ENCODE measurements at places on chromosomes 4 and X.

GRCh38 chrX:17725181-17725580 is 12.1 kb upstream of the SCML1 start:
- no peak for DNase-seq

DNA sequence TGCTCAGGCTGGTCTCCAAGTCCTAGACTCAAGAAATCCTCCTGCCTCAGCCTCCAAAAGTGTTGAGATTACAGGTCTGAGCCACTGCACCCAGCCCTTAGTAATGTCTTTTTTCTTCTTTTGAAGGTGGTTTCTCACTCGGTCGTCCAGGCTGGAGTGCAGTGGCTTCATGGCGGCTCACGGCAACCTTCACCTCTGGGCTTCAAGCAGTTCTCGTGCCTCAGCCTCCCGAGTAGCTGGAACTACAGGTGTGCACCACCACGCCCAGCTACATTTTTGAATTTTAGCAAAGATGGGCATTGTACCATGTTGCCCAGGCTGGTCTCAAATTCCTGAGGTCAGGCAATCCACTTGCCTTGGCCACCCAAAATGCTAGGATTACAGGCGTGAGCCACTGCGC is 32.3 kb upstream of the ASMTL start:
- no peak for DNase-seq

- DNase-seq = no peak
Observed at GRCh38 chr4:128388352-128388630, 100.7 kb upstream of the PGRMC2 start.

- DNase-seq = no peak
Observed at GRCh38 chrX:10447564-10448214, 172.7 kb downstream of the MID1 start.

DNA sequence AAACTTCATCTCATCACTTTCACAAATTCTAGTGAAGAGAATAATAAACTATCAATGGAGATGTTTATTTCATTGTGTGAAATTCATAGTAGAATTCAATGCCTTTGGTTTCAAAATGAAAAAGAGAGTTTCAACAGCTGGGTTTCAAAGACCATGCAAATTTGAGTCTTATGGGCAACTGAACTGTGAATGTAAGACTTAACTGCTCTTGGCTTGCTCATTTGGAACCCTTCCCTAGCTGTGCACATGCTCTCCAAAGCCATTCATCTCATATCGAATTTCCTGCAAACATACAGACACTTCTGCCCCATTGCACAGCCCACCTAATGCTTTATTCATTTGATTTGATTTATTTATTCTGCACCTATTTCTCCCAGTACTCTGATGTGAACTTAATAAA is 154.5 kb downstream of the GRXCR1 start:
- DNase-seq = no peak

DNA sequence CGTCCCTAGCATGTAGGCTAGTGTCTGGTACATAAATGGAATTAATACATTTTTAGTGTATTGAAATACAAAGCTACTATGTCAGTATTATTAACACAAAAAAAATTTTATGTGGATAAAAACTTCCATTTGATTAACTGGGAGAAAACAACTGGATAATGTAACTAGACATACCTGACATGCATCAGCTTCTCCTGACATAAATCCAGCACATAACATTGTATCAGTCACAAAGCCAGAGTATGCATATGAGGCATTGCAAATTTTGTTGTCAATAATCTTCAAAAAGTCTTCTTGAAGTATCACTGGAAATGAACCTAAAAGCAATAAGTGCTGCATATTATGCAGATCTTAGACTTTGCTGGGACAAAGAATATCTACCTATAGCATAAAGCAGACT is 16.9 kb downstream of the TMPRSS11B start:
- no peak for DNase-seq

DNA sequence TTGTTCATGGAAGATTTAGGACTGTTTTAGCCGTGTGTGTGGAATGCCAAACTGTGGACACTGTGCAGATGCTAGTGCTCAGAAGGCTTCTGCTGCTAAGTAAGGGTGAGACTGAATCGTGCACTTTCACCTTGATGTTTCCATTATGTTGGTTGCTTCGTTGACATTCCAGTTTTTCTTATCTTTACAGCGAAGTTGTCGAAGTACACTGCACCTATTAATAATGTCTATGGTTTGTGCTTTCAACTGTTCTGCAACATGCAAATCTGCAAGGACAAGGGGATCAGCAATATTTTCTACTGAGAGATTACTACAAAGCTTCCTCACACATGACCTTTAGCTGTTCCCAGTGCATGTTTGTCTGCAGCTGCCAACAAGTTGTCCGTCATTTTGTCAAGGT is 67.7 kb downstream of the UGT2A3 start:
- DNase-seq = no peak

DNA sequence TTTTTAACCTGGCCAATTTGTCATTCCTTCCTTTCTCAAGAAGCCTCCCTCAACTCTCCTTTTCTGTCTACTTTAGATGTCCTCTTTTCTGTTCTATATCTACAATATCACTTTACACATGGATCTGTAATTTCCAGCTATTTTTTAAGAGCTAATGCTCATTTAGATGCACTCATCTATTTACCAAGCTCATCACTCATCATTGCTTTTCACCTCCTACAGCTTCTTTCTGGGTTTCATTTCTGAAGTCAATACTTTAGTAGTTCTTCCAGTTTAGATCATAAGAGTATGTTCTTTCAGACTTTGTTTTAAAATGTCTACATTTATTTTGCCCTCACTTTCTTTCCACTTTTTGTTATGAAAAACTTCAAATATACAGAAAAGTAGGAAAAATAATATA is 466.9 kb downstream of the MID1IP1 start:
- no peak for DNase-seq

GRCh38 chrX:72568406-72569092 is 4.1 kb downstream of the HDAC8 start:
- DNase-seq = no peak

- no peak for DNase-seq
Observed at GRCh38 chr4:15982842-15983524, 20.0 kb upstream of the FGFBP2 start.

GRCh38 chr4:17787315-17787714 is 5.9 kb upstream of the FAM184B start:
- no peak for DNase-seq

GRCh38 chrX:93419642-93420041 is 253.7 kb downstream of the NAP1L3 start:
- no peak for DNase-seq

DNA sequence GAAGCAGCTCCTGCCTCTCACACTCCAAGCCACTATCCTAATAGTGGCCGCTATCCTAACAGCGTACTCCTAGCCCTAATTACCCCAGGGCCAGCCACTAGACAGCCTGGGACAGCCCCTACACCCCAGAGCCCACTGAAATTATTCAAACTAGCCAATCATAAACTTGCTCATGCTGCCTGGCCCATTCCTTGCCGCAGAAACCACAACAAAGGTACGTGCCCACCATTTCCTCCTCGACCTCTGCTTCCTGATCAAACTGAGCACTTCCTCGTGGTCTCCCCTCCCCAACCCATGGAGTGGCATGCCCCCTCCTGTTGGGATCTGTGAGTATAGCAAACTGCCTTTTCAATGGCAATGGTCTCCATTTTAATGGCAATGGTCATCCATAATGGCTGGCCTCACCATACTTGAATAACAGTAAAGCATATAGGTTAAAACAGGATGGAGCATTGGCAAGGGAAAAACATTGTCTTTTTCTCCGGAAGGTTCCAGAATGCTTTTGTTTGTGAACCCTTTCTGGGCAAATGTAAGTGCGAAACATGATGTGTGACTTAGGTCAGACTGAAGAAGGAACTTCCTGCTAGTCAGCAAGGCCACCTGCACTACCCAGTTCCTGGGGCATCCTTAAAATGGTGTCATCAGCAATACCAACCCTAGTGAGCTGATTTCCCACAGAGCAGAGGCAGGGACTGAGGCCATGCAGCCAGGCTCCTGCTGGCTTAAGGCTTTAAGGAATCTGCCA is 107.1 kb upstream of the ATP6AP2 start:
- DNase-seq = no peak

DNA sequence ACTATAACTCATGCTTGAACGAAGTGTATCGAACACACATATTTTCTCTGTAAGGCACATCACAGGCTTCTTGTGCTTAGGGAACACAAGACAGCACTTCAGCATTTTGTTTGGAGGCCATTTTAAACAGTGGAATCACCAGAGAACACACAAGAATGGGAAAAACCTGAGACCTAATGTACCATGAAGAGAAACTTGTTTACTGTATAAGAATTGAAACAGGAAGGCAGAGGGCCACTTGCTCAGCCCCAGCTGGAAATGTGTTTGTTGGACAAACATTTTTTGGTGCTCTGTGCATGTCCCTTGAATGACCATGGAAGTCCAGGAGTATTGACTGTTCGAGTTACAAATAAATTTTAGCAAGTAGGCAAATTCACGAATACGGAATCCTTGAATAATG is 47.5 kb downstream of the RAPGEF2 start:
- no peak for DNase-seq

GRCh38 chr4:174119830-174120229 is 163.6 kb downstream of the FBXO8 start:
- no peak for DNase-seq

GRCh38 chr4:152168987-152169616 is 366.8 kb downstream of the FBXW7 start:
- no peak for DNase-seq

DNA sequence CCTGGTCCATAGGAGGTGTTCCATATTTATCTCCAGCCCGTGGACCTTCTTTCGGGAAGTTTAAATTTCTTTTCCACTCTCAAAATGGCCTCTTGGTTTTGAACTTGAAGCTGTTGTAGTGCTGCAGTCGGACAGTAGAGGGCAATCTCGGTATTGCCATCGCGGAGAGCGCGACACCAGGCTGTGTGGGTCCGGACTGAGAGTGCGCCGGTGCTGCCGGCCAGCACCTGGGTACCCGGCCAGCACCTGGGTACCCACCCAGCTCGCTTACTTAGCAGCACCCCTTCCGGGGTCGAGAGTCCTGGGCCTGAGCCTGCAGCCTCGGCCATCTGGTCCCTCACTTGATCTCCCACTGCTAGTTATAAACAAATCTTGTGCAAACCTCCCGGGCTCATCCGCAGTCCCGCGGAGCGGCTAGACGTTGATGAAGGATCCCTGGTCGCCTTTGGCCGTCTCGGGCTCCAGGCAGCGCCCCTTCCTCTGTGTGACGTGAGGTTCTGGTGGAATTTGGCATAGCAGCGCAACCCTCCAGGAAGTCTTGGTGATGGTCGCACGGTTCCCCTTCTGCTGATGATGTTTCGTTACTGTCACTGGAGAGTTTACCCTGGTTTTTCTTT is 18.0 kb downstream of the FAM9A start:
- no peak for DNase-seq

GRCh38 chrX:146863566-146863965 is 49.0 kb upstream of the CXorf51A start:
- no peak for DNase-seq
